T-helper 1 cell (primary cell): ENCODE measurements at places on chromosomes 16 and 17.
A peak's percentile ranks its signal among the peaks of the same experiment; 100 is the strongest.

DNA sequence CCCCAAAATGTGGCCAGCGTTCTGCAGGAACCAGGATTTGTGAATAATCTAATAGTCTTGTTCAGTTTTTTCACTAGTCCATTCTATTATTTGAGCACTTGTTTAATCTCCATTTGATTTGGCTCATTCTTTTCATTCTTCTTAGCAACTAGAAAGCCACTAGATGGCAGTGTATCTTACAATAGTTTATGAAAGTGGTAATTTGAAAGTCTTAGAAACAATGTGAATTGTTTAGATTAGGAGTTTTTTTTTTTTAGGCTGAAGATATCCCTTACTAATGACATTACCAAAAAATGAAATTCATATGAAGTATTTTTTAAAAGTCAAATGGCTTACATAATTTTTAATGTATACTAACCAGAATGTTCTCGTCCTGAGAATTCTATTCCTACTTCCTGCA is 6.7 kb downstream of the ERI2 start:
- no peak for DNase-seq

- DNase-seq, result no peak
These were observed 65.2 kb downstream of the KSR1 start for GRCh38 chr17:27521281-27522027.

GRCh38 chr16:1050516-1050915 is 22.0 kb upstream of the SSTR5 start:
- no peak for DNase-seq

- no peak for DNase-seq
These were observed 25.5 kb downstream of the NSMCE1 start for GRCh38 chr16:27242868-27243590.

DNA sequence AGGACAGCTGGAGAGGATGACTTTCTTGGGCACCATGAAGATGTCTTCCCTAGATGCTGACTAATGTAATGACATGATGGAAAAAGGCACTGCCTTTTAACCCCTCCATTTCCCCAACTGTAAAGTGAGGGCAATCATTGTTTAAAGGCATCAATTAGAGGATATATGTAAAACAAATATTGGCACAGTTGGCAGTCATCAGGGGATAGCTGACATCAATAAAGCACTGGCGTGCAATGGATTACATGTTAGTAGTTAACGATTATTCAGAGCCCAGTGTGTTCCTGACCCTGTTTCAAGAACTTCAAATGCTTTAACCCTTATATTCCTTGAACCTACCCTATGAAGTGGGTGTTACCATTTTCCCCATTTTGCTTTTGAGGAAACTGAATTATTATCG is 100.7 kb downstream of the TMEM114 start:
- DNase-seq, result no peak

DNA sequence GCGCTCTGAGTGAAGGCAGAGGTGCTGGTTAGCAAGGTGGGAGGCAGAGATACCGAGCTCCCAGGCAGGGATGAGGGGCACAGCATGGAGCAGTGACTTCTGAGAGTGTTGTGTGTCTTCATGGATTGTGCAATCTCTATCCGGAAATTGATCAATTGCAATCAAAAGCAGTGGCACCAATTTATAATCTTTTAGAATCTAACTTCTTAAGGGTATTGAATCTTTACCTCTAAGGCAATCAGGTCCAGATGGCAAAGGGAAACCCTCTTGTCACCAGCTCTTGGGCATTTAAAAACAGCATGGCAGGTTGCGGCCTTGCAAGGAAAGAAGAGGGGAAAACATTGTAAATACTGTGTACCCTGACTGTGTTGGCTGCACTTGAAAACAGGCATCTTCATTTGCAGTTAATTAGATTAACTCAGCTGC is 58.0 kb upstream of the MRTFB start:
- DNase-seq, result no peak

DNA sequence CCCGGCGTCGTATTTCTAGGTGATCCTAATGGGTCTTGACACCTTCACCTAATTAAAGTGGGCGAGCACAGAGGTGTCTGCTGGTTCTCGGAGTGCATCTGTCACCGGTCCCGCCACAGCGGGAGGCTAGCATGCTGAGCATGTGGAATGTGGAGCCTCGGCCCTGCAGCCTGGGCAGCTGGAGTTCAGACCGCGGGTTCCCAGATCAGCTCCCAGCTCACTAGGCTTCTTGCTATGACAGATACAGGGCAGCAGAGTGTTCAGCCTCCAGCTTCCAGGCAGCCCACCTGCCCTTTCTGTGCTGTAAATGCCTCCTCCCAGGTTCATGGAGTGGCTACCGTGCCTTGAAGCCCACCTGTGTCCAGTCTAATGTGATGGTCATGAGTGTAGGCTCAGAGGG is 166.7 kb downstream of the CPPED1 start:
- no peak for DNase-seq

DNA sequence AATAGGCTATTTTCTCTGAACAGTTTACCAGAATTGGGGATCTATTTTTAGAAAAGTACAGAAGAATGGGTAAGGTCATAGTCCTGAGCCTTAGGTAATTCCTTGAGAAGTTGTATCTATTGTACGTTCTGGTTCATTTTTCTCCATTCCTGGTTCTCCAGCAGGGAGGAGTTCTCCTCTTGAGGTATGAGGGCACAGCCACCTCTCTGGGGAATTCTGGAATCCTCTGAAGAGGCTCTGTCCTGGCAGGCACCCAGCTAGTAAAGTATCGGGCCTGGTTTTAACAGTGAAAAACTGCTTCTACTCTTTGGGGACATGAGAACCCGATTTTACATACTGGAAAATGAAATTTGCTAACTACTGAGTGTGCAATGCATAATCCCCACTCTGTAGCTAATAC is 19.6 kb upstream of the PMFBP1 start:
- DNase-seq, result no peak

DNA sequence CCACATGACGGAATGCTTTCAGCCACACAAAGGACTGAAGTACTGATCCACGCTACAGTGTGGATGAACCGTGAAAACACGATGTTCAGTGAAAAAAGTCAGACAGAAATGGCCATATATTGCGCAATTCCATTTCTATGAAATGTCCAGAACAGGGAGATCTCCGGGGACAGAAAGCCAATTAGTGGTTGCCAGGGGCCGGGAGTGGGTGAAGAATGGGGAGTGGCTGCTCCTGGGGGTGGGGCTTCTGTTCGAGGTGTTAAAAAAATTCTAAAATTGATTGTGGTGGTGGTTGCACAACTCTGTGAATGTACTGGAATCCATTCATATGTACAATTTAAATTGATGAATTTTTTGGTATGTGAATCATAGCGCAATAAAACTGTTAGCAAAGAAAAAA is 154.8 kb upstream of the HSBP1 start:
- no peak for DNase-seq

GRCh38 chr17:57985675-57985974 is 2.4 kb downstream of the VEZF1 start:
- DNase-seq, result no peak

DNA sequence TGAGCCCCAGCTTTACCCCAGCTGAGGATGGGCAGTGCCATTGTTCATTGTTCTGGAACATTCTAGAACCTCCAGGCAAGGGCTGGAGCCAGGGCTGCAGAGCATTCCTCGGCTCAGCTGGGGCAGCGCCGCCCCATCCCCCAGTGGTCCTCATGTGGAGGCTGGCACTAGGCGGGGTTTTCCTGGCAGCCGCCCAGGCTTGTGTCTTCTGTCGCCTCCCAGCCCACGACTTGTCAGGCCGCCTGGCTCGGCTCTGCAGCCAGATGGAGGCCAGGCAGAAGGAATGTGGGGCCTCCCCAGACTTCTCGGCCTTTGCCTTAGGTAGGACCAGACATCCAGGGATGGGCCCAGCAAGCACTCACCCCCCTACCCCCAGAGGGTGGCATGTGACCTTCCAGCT is at the start of gene TMEM95:
TMEM95 (plus strand) TSS at position 104 of the 400 bp plus-strand sequence; CDS start at position 153, 49 bp downstream.
- DNase-seq, result no peak

GRCh38 chr16:55861288-55861687 is 13.9 kb downstream of the CES5A start:
- DNase-seq, result no peak

DNA sequence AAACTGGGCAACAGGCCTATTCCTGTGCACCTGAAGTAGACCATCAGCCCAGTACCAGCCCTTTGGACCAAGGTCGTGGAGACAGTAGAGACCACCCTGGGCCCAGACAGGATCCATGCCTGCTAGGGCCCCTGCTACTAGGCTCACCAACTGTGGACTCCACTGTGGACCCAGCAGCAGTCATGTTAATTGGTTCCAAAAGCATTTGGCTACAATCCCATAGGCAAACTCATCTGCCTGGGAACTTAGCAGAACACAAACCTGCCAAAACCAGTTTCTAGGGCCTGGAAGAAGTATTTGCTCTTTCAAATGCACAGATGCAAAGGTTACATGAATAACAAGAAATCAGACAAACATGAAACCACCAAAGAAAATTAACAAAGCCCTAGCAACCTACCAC is 53.1 kb downstream of the ACSM2A start:
- DNase-seq, result no peak

- no peak for DNase-seq
These were observed 47.5 kb downstream of the MAP2K6 start for GRCh38 chr17:69461951-69462369.

- DNase-seq, result peak; percentile 83
These were observed 12.5 kb downstream of the CEP295NL start for GRCh38 chr17:78890498-78890897.

DNA sequence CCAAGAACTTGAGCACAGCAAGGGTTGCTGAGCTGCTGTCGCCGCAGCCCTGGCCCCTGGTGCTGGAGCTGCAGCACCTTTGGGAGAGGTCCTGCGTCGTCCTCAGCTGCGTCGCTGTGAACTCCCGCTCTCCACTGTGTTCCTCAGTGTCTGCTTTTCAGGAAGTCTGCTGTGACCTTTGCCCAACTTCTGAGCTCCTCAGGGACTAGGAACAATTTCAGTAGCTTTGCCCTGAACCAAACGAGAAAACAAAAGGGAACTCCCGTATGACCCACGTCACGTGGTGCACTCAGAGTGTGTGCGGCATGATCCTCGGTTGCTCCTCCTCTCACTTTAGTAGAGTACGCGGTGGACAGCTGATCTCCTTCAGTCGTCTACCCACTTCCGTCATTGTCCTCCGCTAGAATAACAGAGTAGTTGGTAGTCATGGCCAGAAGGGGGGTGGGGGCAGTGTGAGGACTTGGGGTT is 44.2 kb downstream of the WDR45B start:
- peak; percentile 17 for DNase-seq

GRCh38 chr17:10021272-10021984 is 116.4 kb upstream of the RCVRN start:
- no peak for DNase-seq

DNA sequence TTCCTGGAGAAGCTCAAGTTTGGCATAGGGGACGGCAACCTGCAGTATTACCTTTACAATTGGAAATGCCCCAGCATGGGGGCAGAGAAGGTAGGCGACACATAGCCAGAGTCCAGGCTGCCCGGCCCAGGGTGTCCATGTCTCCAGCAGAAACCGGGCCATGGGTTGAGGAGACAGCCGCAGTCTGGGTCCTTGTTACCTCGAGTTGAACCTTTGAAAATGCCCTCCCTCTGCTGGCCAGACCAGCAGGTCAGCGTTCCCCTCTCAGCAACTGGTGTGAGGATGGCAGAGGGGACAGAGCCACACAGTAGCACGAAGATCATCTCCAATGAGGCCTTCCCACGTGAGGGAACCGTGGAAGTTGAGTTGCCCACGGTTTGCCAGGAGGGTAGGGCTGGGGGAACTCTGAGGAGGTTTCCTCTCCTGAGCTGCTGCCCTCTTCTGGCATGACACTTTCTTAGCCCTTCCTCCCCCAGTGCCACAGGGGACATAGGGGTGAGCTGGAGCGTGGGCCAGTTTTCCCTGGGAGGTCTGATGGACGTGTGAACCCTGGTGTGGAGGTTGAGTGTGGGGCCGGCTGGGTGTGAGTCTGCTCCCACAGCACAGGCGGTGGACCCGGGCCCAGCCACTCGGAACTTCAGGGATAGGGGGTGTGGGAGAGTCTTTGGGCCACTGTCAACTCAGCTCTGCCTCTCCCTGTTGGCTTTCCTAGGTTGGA is 27.2 kb downstream of the PLCD3 start:
- no peak for DNase-seq

- no peak for DNase-seq
These were observed 19.8 kb downstream of the FMNL1 start for GRCh38 chr17:45241328-45242028.

GRCh38 chr16:67161595-67162058 is 1.9 kb downstream of the FBXL8 start:
- no peak for DNase-seq

DNA sequence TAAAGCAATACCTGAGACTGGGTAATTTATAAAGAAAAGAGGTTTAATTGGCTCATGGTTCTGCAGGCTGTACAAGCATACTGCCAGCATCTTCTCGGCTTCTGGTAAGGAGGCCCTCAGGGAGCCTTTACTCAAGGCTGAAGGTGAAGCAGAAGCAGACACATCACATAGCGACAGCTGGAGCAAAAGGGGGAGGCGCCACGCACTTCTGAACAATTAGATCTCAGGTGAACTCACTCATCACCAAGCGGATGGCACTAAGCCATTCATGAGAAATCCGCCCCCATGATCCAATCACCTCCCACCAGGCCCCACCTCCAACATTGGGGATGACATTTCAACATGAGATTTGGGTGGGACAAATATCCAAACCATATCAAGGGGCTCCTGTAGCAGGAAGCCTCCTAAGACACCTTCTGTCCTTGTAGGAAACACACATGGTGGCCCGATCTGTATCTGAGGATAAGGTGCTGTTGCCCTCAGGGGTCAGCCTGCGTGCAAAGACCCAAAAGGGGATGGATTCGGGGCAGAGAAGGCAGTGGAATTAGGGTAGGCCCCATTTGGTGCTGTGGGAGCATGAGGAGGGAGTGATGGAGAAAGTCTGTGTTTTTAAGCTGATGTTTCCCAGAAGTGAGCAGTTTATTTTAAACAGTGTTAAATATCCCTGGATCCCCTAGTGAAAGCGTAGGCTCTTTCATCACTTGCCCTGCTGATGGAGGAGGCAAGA is 23.0 kb downstream of the IL21R start:
- no peak for DNase-seq

DNA sequence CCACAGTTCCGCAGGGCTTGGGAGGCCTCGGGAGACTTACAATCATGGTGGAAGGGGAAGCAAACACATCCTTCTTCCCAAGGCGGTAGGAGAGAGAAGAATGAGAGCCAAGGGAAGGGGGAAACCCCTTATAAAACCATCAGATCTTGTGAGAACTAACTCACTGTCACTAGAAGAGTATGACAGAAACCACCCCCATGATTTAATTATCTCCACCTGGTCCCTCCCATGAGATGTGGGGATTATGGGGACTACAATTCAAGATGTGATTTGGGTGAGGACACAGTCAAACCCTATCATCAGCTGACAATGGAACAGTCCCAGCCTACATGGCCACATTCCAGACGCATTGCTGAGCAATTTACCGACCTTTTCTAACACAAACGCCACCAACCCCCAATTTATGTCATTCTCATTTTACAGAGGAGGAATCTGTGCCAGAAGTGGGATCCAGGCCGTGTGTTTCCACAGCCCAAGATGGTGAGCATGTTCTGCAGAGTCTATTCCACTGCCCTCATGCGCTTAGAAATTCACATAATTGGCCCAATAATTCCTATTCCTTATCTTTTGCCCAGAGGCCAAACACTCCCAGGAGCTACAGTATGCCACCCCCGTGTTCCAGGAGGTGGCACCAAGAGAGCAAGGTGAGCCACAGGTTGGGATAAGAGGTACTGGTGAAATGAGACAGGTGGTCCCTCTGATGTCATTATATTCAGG is 17.3 kb downstream of the MILR1 start:
- no peak for DNase-seq
